ENCODE measurements at places on chromosomes 3 and 15.

DNA sequence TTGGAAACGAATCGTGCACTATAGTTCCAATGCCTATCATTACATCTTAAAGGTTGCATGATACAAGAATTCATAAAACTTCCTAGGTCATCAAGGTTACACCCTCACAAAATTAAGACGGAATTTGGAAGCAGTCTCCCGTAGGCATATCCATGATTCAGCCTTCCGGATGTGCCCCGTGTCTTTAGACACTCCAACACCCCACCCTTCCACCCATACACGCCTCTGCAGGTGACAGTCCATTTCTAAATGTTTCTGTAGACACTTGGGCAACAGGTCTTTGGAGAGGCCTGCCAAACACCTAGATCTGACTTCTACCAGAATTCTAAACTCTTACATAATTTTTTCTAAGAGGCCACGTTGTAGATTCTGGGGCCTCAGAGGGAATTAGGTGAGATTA lies 49.8 kb downstream of the LDHAL6B start:
- no peak for DNase-seq

DNA sequence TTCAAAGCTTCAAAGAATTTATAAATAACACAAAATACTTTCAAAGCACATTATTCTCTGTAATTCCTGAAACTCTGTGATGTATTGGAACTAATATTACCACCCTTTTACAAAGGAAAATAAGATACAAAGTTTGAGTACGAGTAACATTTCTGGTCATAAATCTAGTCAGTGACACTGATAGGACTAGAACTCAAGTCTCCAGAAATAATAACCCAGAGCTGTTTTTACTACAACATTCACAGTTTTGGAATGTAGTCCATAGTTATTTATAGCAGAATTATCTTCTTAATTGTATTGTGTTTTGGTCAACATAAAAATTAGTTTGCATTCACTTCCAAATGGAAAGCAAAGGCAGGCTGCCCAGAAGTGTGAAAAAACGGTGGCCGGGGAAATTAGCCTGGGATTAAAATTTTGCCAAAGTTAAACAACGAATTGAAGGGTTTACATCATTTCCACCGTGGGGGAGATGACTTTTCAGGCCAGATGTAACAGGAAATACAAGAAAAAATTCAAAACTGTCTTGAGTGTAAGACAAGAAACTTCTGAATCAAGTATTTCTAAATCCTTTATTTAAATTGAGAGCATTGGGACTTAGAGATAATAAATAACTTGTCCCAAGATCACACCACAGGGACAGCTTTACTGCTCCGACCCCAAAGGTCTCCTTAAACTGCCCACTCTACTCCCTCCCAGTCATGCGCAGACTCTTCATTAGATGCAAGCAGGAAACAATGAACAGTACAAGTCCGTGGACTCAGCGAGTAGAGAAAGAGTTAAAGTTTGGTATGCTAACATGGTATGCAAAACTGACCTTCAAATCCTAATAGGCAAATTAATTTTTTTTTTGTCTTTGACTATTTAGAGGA lies 74.3 kb upstream of the VGLL4 start:
- no peak for DNase-seq

- DNase-seq = no peak
Observed at GRCh38 chr3:102756706-102757105, 321.9 kb downstream of the ZPLD1 start.

GRCh38 chr3:104584682-104585081 lies 782.0 kb upstream of the ALCAM start:
- DNase-seq = no peak

DNA sequence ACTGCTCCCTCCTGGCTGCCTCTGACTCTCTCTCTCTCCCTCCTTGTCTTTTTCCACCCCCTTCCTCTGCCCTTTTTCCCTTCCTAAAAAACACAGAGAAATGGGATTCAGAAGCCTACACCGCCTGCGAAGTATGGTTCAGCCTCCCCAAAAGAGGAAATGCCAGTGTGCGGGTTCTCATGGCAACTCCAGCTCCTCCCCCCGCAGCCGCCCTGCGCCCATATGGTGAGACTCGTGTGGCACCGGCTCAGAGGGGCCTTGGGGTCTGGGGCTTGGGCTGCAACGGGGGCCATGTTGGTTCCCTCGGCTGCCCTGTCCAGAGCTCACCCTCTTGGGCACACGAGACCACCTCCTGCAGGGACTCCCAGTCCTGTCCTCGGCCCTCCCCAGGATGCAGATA lies 23.6 kb upstream of the LINGO1 start:
- DNase-seq = no peak

- DNase-seq = no peak
Observed at GRCh38 chr3:141410408-141410807, 42.1 kb downstream of the ZBTB38 start.

- DNase-seq = no peak
Observed at GRCh38 chr3:141763088-141763750, at the start of gene GRK7. Gene GRK7, plus strand, starts transcription at chr3:141763408. Its CDS starts 14,877 bp downstream, at chr3:141778285.

- no peak for DNase-seq
Observed at GRCh38 chr3:130906374-130906995, 12.6 kb downstream of the ATP2C1 start.

DNA sequence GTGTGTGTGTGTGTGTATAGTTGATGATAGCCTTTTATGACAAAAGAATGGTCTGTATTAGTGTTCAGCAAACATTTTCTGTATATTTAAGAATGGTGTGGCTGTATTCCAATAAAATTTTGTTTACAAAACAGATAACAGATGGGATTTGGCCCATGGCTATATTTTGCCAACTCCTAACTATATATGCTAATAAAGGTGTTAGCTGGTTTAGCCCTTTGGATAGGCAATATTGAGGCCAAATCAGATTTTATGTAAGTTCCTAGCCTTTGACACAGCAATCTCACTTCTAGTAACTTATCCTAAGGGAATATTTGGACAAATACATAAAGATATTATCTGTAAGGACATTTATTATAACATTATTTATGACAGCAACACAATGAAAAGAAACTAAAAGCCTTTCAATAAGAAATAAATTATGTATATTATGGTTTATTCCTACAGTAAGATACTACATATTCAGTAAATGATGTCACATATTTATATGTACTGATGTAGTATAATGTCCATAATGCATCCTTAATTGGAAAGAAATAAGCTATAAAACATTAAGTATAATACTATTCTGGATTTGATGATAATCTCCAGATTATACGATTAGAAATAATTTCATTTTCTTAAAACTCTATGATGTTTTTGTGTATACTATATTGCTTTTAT lies 264.0 kb downstream of the RBMS3 start:
- DNase-seq = no peak

DNA sequence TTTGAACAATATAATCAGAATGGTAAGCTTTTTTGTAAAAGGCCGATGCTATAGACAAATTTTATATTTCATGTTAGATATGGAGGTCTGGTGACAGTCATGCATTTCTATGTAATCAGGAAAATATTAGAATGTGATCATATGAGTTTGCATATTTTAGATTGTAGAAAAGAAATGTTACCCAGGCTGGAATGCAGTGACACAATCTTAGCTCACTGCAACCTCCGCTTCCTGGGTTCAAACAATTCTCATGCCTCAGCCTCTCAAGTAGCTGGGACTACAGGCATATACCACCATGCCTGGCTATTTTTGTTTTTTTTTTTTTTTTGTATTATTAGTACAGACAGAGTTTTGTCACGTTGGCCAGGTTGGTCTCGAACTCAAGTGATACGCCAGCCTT lies 152.0 kb downstream of the LMLN start:
- no peak for DNase-seq

DNA sequence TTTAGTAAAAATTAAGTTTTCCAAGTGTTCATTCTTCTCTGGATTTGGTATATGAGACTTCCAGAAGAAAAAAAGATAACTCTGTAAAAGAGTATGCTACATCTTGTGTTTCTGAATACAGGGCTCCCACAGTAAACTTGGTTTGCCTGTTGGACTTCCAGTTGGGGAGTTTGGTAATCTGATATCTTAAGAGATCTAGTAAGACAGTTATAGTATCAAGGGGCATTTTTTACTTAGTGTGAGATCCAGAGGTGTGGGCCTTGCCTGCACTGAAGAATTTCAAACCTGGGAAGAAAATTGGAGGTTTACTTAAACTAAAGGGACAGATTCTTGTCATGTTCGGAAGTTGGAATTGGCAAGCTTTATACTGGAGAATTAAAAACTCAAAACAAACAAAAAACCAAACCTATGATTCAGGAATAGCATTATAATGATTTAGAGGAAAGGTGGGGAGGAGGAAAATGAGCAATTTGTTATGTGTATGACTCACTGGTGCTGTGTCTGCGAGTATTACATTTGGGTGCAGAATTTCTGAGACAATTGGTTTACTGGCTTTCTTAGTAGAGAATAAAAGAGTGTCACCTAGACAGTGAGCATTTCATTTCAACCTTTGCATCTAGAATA lies 58.9 kb upstream of the ULK4 start:
- no peak for DNase-seq

- DNase-seq = no peak
Observed at GRCh38 chr3:1252061-1252430, 159.2 kb downstream of the CNTN6 start.

DNA sequence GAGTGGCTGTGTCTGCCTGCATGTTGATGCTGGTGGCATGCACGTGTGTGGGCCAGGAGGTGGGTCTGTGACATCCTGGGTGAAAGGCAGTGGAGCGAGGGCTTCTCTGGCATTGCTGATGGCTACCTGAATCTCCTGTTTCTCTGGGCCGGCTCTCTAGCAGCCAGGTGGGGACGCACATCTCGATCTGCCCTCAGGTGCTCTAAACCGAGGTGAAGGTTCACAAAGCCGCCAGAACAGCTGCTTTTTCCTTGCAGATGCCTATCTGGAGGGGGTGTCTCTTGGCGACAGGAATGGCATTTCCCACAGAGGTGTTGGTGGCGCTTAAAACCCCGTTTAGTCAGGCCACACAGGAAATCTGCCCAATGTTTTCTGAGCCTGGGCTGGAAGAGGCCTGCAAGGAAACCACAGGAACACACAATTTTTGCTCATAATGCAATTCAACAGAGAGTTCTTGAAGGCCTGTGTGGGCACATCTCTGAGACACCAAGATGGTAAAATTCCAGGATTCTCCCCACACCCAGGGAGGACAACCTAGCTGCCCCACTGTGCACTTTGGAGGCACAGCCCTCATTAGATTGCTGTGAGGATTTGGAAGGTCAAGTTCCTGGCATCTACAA lies 11.9 kb downstream of the TMEM158 start:
- no peak for DNase-seq

- no peak for DNase-seq
Observed at GRCh38 chr3:69712933-69713332, 26.3 kb upstream of the MITF start.

GRCh38 chr3:197008436-197009209 lies 21.0 kb downstream of the MELTF start:
- DNase-seq = no peak

DNA sequence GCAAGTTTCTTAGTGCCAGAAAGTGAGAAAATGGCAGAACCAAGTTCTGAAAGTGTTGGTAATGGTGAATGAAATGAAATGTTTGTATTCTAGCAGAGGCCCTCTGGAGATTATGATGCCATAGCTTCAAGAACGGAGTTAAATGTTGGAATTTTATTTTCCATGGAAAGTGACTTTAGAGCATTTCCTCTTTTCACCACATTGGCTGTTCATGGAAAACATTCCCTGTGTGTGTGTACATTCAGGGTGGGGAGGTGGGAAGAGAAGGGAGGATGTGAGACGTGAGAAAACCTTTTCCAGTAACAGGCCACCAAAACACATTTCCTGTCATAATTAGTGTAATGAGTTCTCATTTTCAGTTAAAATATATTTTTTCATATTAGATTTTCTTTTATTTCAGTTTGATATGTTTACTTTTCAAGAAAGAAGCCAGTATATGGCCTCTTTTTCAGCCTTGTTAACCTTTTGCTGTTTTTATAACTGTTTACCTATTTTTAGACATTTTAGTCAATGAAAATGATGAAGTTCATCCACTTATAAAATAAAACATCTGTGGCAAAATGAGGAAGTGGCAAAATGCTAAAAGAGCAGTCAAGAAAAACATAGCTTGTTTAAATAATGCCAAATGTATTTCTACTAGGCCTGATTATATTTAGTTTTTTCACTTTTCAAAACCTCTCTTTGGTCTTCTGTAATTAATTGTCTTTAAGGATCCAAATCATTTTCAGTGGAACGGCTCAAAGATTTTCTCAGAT lies 21.6 kb downstream of the SAMMSON start:
- DNase-seq = no peak

GRCh38 chr3:63595221-63595620 lies 57.3 kb upstream of the SNTN start:
- no peak for DNase-seq

DNA sequence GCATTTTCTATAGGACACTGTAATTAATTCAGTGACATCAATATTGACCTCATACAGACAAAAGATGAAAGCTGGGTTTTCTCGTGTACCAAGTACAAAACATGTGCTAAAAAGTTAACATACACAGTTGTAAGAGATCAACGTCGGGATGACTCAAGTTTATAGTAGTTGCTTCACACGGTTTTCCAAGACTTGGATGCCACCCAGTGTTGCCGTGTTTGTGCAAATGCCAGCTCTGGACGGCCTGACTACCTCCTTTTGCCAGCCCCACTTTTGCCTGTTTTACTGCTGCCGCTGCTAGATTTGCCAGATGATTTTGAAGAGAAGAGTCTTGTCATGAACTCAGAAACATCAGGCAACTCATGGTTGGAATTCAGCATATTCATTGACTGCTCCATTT lies 17.6 kb downstream of the EMC7 start:
- no peak for DNase-seq

DNA sequence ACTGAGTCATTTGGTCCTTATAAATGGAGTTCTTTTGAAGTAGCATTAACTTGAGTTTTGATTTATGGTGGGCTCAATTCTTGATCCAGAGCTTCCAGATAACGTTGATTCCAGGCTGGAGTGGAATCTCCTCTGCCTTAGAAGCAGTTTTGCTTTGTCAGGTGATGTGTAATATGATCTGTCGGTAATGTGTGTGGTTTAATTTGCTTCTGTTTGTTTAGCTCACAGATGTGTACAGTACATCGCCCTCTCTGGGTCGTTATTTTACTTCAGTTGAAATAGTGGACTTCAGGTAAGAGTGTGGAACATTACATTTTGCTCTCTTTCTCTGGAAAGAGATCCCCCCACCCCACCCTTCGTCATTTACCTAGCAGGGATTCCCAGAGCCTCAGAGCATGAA lies 23.1 kb downstream of the C3orf52 start:
- DNase-seq = no peak

- no peak for DNase-seq
Observed at GRCh38 chr3:114234745-114235144, 2.6 kb downstream of the ZNF80 start.

GRCh38 chr3:66615643-66616301 lies 115.0 kb upstream of the LRIG1 start:
- no peak for DNase-seq
